Stimulated activated CD4-positive, alpha-beta T cell treated with anti-CD3 and anti-CD28 coated beads, Interleukin-15, amount 100 ng/mL, for 1 hour (primary cell): ENCODE measurements at places on chromosomes 3 and 15.

- DNase-seq: no peak
These were observed 39.6 kb downstream of the TRIM69 start for GRCh38 chr15:44775953-44776352.

GRCh38 chr15:47437491-47437890 is 279.8 kb upstream of the SEMA6D start:
- DNase-seq: no peak

DNA sequence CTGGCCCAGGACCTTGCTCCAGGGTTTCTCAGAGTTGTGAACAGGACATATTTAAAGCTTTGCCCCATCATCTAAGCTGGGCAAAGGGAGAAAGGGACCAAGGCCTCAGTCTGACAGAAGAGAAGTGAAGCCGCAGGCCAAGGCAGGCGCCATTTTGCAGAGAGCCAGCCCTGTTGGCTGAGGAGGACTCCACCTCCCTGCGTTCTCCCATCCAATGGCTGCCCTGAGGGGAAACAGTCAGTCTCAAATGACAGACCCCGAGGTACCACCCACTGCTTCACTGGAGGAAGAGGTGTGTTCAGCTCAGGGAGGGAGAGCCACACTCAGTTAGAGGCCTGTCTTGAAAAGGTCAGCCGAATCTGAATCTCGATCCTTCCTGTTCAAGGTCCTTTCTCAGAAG is 86.1 kb downstream of the ADAMTS17 start:
- DNase-seq: no peak

DNA sequence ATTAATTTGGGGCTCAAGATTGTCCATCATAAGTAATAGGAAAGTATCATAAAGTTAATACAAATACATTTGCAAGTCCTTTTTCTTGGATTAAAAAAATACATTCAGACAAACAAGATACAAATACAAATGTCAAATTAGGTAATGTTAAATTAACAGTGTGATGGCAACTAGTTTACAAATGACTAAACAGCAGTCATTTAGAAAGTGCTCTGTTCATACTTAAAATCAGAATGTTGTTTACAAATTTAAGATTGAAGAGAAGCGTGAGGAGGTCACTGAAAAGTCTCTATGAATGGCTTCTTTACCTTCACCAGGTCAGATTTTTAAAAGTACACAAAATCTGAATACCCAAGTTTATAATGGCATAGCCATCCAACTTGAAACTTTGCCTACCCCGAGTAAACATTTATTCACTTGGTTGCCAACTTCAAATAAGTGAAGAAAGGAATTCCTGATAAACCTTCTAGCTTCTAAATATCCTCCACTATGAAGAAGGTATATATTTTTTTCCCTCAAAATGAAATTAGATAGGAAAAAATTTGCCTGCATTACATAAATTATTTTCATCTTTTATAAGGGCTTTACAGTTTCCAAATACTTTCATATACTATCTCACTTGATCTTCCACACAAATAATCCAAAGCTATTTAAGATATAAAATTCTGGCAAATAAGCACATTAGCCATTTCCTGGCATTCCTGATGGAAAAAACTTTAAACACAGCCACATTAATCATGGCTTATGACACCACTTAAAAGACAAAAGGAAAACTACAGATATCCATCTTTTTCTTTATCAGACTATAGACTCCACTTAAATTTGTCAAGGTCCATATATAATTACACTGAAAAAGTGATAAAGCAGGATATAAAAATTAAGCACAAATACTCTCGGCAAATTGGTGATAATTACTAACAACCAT is 11.5 kb upstream of the NEK10 start:
- no peak for DNase-seq

- DNase-seq: no peak
These were observed 21.2 kb downstream of the GRIP2 start for GRCh38 chr3:14518893-14519292.

- no peak for DNase-seq
These were observed 53.2 kb downstream of the CCDC54 start for GRCh38 chr3:107430214-107430995.

GRCh38 chr3:32994045-32994444 is 42.6 kb downstream of the CCR4 start:
- no peak for DNase-seq

GRCh38 chr15:59703979-59704796 is 15.1 kb upstream of the BNIP2 start:
- DNase-seq: no peak

DNA sequence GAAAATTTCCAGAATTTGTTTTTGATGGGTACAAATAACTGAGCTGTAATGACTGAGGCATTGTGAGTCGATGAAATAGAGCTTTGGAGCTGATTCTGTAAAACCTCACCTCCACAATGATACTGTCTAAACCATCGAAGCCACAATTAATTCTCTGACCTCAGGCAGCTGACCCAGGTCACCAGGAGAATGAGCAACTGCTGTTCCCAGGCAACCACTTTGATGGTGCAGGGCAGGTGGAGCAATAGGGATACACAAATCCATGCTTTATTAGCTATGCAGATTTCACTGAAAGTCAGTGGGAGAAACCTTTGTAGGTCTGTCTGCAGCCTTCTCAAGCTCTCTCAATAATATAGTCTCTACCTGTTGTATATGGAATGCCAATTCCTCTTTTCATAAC is 204.4 kb downstream of the RYR3 start:
- DNase-seq: no peak

GRCh38 chr3:177281292-177282118 is 84.2 kb upstream of the TBL1XR1 start:
- no peak for DNase-seq

DNA sequence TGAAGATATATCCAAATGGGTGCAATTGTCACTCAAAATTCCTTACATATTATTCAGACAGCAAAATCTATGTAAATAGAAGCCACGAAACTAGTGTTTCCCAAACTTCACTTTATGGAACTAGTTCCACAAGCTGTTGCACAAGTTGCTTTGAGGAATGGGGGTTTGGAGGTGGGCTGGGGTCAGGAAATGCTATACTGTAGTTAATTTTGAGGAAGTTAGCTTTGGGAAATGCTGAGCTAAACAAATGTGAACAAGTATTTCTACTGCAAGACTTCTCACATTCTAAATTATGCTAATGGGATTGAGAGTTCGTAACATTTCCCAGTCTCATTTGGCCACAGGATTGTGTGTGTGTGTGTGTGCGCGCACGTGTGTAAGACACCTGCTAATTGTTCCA is 28.7 kb upstream of the SAMMSON start:
- DNase-seq: no peak
